Right atrium auricular region (tissue), 2 donors: ENCODE measurements at places on chromosomes 3 and 15. TPM values are rescaled to one million over a fixed set of nuclear protein-coding genes. Genes with fewer than 3 reads are reported as not detected.
A peak's percentile ranks its signal among the peaks of the same experiment; 100 is the strongest.

TF gene
- total RNA-seq: 4.1 TPM

CERS3 gene
- not detected for total RNA-seq

DNA sequence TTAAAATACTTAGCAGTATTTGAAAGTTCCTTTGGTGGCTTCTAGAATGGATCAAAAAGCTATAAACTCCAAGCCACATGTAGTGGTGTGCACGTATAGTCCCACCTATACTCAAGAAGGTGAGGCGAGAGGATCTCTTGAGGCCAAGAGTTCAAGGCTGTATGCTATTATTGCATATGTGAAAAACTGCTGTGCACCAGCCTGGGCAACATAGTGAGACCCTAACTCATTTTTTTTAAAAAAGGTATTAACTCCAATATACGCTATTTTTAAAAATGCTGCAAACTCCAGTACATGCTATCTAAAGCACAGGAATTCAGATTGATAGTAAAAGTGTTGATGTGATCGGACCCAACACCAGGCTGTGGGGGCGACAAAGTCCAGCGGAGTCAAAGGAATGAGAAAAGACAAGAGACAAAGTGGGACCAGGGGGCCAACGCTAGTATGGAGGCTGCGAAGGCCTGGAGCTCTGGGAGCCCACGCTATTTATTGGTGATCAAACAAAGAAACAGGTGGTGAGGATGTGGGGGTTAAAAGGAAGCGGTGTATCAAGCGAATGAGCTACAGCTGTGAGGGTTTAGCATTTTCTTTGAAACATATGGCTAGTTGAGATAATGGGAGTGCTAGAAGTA, 66.6 kb downstream of the ARIH1 start:
- no peak overlapping the region for H3K27ac ChIP-seq
- DNase-seq: no peak
- peaks cover 10% of the 10 kb centered on the region for H3K36me3 ChIP-seq
- no peak overlapping the region for H3K4me3 ChIP-seq
- H3K4me1 ChIP-seq: no peaks in the 10 kb centered on the region

DNA sequence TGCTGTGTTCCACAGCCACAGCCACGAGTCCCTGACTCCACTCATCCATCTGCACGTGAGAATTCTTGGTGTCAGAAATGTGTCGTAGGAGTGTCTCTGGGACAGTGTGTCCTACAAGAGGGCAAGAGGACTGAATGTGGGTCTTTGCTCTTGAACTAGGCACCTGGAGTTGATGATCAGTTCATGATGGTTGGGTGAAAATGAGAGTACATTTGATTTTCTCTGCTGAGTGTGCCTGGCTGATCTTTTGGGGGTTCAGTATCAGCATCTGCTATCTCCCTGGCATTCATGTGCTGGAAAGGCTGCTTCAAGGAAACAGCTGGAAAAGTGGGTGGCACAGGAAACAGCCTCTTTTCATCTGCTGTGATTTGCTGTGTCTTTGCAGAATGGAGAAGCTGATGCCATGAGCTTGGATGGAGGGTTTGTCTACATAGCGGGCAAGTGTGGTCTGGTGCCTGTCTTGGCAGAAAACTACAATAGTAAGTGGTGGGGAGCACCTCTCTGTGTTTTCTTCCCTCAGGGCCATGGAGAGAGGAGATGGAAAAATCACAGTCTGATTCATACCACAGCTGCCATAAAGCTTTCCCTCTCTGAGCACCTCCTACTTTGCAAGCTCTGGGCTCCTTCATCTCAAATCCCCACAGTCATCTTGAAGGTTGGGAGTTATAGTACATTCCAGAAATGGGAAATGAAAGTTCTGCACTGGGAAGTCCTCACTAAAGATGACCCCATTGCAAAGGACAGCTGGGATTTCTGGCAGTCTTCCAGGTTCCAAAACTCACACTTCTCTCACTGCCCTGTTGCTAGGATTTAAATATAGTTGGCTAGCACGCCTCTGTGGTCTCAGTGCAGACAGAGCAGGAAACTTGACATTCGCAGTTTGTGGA, 17.8 kb downstream of the TF start:
- H3K4me1 ChIP-seq: peaks cover 10% of the 10 kb centered on the region
- H3K27me3 ChIP-seq: no peaks in the 10 kb centered on the region
- H3K4me3 ChIP-seq: no peak overlapping the region
- no peak overlapping the region for H3K27ac ChIP-seq
- DNase-seq: no peak
- no peaks in the 10 kb centered on the region for H3K36me3 ChIP-seq

DNA sequence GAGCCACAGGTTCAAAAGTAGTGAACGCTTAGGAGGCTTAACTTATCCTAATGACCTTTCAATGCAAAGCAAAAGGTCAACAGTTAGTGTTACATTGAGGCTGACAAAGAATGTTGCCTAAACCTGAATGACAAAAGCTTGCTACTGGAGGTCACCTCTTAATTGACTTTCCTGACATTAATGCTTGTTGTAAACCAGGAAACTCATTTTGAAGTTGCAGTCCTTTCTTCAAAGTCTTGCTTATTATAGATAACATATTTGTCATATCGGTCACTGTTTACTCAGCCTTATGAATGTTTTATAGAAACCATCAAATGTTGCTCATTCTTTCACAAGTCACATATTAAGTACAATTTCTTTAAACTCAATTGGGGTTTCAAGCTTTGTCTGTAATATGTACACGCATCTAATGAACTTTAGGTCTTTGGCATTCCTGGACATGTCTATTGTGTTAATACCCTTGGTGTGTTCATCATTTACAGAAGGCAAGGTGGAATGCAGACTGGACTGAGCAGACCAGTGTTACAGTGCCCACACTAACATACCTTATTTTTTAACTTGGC, 488.2 kb upstream of the NECTIN3 start:
- no peaks in the 10 kb centered on the region for H3K4me1 ChIP-seq
- no peak for DNase-seq
- H3K4me3 ChIP-seq: no peak overlapping the region

DNA sequence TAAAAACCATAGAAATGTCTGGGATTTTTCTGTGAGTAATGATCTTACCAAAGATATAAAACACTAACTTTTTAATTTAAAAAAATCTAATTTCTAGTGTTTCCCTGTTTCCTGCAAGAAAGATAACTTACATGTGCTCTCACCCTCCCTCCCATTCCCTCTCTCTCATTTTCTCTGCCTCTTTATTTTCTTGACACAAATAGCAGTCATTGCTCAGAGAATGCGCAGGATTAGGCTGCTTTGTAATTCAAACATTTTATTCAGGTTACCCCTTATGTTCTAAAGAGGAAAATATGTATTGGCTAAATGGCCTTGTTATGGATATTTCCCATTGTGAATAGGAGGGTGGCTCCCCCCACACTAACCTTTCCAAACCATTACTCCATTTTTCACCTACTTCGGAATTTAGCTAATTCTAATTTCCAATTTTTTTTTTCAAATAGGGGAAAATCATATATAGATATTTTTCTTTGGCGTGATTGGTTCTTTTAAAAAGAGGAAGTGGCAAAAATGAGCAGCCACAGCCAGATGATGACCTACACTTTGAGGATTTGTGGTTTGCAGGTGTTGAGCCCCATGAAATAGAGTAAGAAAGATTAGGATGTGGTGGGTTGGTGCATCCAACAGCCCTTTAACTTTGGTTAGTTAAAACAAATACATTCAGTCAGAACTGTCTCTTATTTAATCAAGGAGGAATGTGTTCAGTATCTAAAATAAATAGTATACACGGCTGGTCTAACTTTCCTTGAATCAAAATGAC, 554.4 kb downstream of the IGSF11 start:
- H3K4me1 ChIP-seq: no peaks in the 10 kb centered on the region
- no peak overlapping the region for H3K4me3 ChIP-seq
- DNase-seq: no peak
- H3K27me3 ChIP-seq: no peaks in the 10 kb centered on the region
- H3K27ac ChIP-seq: no peak overlapping the region
- no peaks in the 10 kb centered on the region for H3K36me3 ChIP-seq

P2RY14 gene
- total RNA-seq: 1.3 TPM

- H3K36me3 ChIP-seq: peaks cover 39% of the 10 kb centered on the region
- no peaks in the 10 kb centered on the region for H3K4me1 ChIP-seq
- H3K27ac ChIP-seq: no peak overlapping the region
- H3K27me3 ChIP-seq: no peaks in the 10 kb centered on the region
- H3K4me3 ChIP-seq: no peak overlapping the region
These were observed 137.9 kb downstream of the CBLB start for GRCh38 chr3:105730801-105731354.

- H3K27me3 ChIP-seq: no peaks in the 10 kb centered on the region
- H3K4me3 ChIP-seq: no peak overlapping the region
- H3K36me3 ChIP-seq: no peaks in the 10 kb centered on the region
- DNase-seq: no peak
These were observed 267.8 kb upstream of the C2CD4B start for GRCh38 chr15:62432702-62433398.

DNA sequence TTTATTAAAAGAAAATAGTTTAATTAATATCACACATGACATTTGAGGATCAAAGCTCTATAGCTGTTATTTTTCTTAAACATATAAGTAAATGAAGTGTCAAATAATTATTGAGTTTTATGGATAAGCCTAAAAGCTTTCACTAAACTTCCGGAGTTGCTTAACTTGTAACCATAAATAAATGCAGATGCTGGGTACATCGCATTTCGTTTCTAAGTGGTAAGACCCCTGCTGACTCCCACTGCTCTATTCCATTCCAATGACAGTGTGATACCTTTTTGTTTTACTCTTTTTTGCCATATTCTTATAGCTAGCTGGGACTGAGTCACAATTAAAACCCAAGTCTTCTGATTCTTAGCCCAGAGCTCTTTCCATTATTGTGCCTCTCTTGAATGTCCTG, 411.1 kb downstream of the SOX2 start:
- H3K36me3 ChIP-seq: no peaks in the 10 kb centered on the region
- H3K4me3 ChIP-seq: no peak overlapping the region
- H3K27me3 ChIP-seq: no peaks in the 10 kb centered on the region
- no peak for DNase-seq
- H3K4me1 ChIP-seq: no peaks in the 10 kb centered on the region

GRCh38 chr3:192928720-192929119, 11.1 kb upstream of the MB21D2 start:
- H3K4me3 ChIP-seq: no peak overlapping the region
- no peaks in the 10 kb centered on the region for H3K4me1 ChIP-seq
- H3K27ac ChIP-seq: no peak overlapping the region
- DNase-seq: no peak
- H3K27me3 ChIP-seq: no peaks in the 10 kb centered on the region

- no peak for DNase-seq
- no peaks in the 10 kb centered on the region for H3K4me1 ChIP-seq
- no peaks in the 10 kb centered on the region for H3K36me3 ChIP-seq
- no peak overlapping the region for H3K4me3 ChIP-seq
These were observed 427.8 kb upstream of the C2CD4B start for GRCh38 chr15:62592920-62593319.

- H3K27me3 ChIP-seq: no peaks in the 10 kb centered on the region
- no peaks in the 10 kb centered on the region for H3K4me1 ChIP-seq
- peak overlapping the region; percentile 14 for H3K27ac ChIP-seq
- no peak overlapping the region for H3K4me3 ChIP-seq
- no peaks in the 10 kb centered on the region for H3K36me3 ChIP-seq
These were observed 128.6 kb downstream of the SLCO3A1 start for GRCh38 chr15:91981821-91982800.

TM4SF18 gene
- total RNA-seq: 6.7 TPM

GRCh38 chr3:196219970-196220311, 3.6 kb downstream of the SLC51A start:
- H3K4me3 ChIP-seq: no peak overlapping the region
- H3K36me3 ChIP-seq: no peaks in the 10 kb centered on the region
- H3K4me1 ChIP-seq: peaks cover 8% of the 10 kb centered on the region
